Gastrocnemius medialis (tissue), 4 donors: ENCODE measurements at places on chromosomes 3 and 15. TPM values are rescaled to one million over a fixed set of nuclear protein-coding genes. Genes with fewer than 3 reads are reported as not detected.

Gene NDUFB4
- total RNA-seq: 403 TPM

Gene CCRL2
- total RNA-seq: 2.5 TPM

Gene ALDH1A2
- 6.2 TPM for total RNA-seq

Gene NUDT16
- total RNA-seq: 18.3 TPM

Gene HIGD2B
- total RNA-seq: not detected

Gene ACP3
- 0.22 TPM for total RNA-seq

Gene C3orf62
- total RNA-seq: 1.8 TPM

Gene ITIH1
- total RNA-seq: 0.72 TPM

Gene ADAMTSL3
- 0.86 TPM for total RNA-seq

Gene MLF1
- 40.8 TPM for total RNA-seq

Gene PARP9
- 9.5 TPM for total RNA-seq

Gene APBA2
- total RNA-seq: 0.19 TPM

DNA sequence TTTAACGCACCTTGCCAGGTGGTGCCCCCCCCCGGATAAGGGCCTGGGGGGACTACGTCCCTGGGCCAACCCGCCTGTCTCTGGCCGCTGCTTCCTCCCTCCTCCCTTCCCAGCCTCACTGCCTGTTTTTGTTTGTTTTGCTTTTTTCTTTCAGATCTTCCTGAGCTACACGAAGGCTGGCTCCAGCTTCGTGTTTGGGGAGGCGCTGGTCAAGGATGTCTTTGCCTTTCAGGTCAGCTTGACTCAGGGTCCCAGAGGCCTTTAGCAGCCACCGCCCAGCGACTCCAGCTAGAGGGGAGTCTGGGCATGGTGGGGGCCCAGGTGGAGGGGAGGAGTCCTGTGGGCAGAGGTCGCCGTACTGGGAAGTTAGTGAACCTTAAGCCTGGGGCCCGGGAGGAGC, 24.1 kb downstream of the SLC28A1 start:
- DNase-seq: no peak

GRCh38 chr3:159938714-159939113, 49.9 kb upstream of the IL12A start:
- DNase-seq: no peak

DNA sequence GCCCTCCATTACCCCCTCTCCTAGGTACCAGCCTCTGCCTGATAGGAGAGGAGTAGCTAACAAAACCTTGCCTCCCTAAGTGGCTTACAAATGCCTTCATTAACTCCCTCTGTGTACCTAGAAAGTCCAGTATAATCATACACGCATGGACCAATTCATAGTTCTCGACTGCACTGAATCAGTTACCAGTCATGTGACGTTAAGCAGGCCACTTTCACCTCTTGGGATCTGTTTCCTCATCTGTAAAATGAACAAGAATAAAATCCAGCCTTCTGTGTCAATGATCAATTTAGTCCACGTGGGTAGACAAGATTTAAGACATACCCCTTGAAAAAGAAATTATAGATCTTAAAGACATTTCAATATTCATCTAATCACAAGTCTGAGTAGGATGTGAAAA, 72.2 kb downstream of the TRIM69 start:
- no peak for DNase-seq

DNA sequence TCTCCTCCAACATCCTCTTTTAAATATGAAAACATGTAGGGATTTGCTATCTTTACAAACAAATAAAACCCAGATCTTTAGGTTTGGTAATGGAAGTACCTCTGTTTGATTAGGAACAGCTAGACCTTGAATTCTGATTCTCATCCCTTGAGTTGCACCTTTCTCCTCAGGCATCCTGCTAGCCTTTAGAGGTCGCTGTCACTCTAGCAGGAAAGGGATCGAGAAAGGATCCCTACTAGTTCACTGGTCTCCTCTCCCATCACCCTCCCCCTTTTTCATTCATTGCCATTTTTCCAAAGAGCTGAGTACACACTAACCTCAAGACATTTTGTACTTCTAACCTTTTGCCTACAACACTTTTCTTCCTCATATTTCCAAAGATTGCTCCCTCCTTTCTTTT, 569.8 kb downstream of the RBMS3 start:
- no peak for DNase-seq

DNA sequence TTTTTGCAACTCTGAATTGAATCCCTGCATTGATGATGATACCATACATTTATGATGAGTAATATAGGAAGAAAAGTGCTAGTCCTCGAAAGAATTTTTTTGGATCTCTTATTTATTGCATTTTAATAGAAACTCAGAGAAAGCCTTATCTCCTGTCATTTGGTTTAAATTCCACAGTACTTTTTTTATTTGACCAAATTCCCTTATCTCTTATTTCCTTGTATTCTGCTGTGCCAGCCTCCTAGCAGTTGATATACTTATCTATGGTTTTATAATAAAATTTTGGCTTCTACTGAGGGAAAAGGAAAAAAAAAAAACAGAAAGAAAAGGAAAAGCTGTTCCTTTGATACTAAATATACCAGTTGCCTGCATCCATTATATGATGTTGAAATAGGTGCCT, 535.1 kb upstream of the NR2F2 start:
- DNase-seq: no peak

DNA sequence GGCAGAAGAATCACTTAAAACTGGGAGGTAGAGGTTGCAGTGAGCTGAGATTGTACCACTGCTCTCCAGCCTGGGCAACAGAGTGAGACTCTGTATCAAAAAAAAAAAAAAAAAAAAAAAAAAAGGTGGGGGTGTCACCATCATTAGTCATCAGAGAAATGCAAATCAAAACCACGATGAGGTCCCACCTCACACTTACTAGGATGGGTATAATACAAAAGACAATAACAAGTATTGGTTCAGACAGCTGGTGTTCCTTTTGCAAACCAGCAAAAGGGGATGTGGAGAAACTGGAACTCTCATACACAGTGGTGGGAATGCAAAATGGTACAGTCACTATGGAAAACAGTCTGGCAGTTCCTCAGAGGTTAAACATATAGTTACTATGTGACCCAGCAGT, 78.7 kb upstream of the TSC22D2 start:
- no peak for DNase-seq

GRCh38 chr15:59353994-59354416, 18.7 kb downstream of the MYO1E start:
- DNase-seq: no peak

GRCh38 chr15:69792823-69793222, 304.9 kb downstream of the TLE3 start:
- no peak for DNase-seq

DNA sequence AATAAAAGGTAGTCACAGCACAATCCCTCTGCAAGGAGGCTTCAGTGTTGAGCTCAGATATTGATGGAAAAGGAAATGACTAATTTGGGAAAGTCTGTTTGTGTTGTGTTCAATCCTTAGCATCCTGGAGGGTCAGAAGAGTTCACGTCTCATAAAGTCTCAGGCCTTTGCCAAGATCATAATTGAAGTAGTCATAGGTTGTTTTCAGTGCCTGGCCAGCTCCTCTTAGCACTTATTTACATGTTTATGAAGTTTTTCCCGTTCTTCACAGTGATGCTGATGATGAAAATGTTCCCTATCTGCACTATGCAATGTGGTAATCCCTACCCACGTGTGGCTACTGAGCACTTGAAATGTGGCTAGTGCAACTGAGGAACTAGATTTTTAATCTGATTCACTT, 61.6 kb upstream of the TGFBR2 start:
- peak; percentile 35 for DNase-seq

DNA sequence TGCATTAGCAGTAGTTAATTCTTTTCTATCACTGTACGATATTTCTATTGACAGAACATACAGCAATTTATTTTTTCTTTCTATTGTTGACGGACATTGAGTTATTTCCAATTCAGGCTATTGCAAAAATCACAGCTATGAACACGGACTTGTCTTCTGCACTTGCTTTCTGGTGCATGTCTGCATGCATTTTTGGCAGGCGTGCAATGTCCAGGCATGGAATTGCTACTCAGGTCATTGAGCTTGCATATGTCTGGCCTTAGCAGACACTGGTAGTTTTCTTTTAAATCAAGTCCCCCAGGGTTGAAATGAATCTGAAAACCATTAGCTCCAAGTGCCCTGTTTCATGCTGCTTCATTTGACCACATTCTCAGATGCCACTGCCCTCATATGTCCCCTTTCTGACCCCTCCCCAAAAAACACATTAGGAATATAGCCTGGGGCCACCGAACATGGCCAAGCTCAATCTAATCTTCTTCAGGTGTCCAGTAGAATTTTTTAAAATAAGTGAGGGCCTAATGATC, 72.8 kb downstream of the LRIG1 start:
- no peak for DNase-seq

GRCh38 chr3:67601919-67602608, 52.3 kb downstream of the SUCLG2 start:
- no peak for DNase-seq

- peak; percentile 67 for DNase-seq
These were observed 7.6 kb downstream of the EPHB3 start for GRCh38 chr3:184568924-184569829.

DNA sequence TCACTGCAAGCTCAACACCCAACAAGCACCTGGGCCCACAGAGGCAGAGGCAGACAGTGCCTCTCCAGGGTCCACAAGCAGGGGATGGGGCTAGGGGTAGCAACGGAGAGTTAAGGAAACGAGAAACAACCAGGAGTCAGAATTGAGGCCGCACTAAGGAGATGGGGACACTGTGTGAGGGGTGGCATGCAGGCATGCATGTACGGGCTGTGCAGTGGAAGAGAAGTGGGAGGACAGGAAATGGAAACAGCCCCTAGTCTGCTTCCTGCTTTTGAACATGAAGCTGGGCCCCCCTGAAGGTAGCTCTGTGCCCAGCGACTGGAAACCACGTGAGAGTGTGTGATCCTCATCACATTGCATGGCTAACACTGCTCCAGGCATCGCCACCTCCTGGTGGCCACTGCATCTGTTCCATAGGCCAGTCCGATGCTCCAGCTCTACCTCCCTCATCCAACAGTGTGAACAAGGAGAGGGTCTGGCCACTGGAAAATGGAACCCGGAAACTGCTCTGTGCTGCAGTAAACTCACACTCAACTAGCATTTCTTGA, 44.0 kb downstream of the XXYLT1 start:
- no peak for DNase-seq

DNA sequence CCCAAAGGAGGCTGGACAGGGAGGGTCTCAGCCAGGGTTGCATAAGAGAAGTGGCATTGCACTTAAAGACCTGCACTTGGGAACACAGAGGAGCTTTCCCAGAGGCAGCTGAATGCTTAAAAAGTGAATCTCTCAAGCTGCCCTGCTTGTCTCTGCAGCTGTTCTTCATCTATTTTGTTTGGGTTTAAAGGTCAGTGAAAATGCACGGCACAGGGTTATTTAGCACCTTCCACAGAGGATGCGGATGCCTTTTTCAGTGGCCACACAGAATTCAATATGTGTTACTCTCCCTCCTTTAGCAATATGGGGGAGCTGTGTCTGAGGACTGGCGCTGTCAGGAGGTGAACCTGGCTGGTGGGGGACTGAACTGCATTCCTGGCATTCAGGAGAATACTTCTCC, 22.7 kb upstream of the CTNNB1 start:
- no peak for DNase-seq

DNA sequence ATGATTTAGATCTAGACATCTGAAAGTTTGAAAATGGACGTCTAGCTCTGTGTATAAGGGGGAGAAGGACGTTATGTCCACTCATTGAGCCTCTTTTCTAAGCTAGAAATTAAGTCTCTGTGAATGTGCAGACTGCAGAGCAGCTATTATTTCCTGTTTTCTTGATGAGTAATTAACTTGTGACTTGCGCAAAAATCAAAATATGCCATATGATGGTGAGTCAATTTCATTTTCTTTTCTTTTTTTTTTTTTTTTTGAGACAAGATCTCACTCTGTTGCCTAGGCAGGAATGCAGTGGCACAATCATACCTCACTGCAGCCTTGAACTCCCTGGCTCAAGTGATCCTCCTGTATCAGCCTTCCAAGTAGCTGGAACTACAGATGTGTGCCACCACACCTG, 14.1 kb downstream of the LACTB start:
- DNase-seq: no peak

DNA sequence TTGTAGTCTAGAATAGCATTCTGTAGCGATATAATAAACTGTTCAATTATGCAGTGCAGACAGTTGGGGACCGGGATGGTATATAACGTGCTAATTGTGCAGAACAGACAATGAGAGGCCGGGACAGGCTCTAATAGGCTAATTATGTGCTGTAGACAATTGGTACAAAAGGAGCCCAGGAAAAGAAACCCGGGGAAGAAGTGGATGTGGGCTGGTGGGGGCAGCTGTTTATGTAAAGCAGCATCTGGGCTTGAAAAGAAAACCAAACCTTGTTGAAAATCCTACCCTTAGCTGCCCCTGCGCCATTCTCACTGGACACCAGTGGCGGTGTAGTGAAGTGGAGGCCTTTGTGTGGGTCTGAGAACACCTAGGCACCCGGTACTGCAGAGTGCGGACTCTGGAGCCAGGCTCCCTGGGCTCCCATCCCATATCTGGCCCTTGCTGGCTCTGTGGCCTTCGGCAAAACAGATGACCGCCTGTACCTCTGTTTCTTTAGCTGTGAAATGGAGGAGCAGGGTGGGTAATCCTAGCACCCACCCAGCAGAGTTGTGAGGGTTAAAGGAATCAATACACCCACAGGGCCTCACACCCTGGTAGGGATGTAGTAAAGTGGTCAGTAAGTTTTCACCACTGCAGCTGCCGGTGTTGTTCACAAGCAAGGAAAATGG, 51.5 kb downstream of the CMTM6 start:
- no peak for DNase-seq

DNA sequence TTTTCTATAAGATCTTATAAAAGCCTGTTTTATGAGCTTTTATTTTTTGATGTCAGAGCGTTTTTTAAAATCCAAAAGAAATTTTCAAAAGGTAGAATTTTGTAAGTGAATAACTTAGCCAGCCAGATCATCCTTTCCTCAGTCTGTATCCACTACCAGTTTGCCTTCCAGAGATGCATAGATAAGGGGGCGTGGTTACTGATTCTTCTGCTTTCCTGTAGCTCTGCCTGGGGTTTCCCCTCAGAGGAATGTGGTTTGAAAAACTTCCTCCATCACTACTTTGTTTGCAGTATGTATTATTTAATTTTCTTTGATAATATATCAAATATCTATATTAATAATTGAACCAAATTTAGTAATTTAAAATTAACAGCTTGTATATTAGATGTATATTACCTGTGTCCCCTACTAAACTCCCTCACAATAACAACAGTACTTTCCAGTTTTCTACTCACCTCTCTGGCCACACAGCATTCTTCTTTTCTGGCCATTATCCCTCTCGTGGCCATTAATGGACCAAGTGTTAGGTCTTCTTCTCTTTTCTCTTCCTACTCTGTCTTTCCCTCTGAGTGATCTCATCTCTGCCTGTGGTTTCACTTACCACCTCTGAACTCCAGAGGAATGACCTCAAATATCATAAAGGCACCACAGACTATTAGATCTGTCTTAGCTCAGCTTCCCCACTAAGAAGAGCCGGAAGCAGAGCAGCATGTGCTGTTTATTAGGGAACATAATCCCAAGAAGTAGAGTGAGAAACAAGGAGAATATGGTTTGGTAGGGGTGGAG, 239.7 kb downstream of the UBE2E2 start:
- DNase-seq: no peak

DNA sequence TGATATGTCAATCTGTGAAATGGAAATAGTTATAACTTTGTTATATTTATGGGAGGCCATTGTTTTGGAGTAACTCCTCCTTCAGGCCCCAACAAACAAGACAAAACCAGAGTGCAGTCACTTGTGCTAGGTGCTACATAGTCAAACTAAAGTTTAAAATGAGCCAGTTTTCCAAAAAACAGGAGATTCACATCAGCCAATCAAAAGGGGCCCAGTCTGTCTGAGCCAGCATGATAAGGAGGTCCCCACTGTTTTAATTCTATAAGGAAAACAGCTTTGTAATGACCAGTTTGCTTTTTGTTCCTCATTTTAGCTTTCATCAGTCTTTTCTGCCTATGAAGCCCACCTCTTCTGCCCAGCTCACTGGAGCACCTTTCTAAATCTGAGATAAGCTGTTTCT, 94.7 kb upstream of the SLC7A14 start:
- DNase-seq: no peak
